Cortex of kidney (tissue), 1 donor: ENCODE measurements at places on chromosomes 6 and 20.

DNA sequence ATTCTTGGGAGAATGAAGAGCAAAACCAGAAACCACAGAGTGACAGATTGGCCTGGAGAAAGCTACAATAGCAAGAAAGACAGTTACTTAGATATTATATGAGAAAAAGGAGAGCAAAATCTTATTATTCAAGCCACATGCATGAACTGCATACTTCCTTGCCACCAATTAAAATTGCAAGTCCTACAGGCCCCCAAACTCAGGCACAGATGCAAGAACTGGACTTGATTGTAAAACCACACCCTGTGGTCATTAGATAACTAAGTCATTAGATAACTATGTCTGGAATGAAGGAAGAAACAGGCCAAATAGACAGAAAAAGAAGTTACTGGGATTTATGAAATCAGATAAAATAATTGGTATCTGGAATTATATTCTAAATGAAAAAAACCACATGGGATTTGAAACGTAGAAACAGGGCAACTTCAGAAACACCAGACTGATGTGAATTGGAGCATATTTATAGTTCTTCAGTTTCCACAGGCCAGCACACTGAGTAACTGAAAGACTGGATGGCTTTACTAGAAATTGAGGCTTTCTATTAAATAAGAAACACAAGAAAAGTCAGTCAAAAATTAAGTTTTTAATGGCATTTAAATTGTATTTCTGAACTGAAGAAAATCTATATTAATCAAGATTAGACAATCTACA, 49.4 kb upstream of the CARMIL1 start:
- no peak for DNase-seq

DNA sequence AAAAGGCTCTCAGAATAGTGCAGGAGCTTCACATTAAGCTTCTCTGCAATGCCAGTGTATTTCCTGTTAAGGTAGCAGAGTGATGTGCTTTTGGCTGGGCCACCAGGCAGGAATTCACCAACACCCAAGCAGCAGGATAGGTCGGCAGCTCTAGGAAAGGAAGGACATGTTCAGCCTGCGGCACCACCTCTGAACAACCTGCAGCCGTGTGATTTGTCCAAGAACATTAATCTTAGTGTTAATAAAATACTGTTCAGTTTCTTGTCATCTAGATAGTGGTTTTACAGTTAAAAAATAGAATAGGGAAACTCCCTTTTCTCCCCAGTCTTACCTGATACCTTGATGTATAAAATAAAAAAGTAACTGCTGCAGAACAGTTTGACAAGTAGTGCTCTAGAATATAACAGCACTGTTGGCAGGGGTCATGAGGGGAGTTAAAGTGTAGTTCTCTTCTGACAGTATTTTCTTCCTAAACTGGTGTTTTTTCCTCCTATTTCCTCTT, 18.8 kb downstream of the ZNF292 start:
- DNase-seq = no peak

- DNase-seq = no peak
Measured at GRCh38 chr6:74879234-74879633, 326.6 kb downstream of the COL12A1 start.

GRCh38 chr20:701401-702129, 26.0 kb upstream of the SCRT2 start:
- DNase-seq = no peak

DNA sequence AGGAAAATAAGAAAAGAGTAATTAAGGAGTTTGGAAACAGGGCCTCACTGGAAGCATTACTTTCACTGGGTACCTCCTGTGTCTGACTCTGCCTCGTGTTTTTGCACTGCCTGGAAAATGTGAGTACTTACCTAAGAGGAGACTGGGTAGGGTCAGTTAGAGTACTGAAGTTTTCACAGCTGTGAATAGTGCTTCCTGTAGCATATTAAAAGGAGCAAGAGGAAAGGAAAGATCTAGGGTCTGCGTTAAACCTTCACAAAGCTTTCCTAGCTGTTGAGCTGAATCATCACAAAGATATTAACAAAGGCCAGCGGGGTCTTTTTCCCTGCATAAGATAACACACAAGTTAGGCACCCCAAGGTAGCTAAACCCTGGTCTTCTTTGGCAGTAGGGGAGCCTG, 82.3 kb downstream of the MLIP start:
- no peak for DNase-seq

GRCh38 chr20:30489614-30490003, 767.9 kb upstream of the DEFB115 start:
- no peak for DNase-seq

- DNase-seq = no peak
Measured at GRCh38 chr6:42898891-42899361, 16.9 kb upstream of the PTCRA start.

- DNase-seq = no peak
Measured at GRCh38 chr20:50304923-50305635, 114.4 kb downstream of the CEBPB start.

DNA sequence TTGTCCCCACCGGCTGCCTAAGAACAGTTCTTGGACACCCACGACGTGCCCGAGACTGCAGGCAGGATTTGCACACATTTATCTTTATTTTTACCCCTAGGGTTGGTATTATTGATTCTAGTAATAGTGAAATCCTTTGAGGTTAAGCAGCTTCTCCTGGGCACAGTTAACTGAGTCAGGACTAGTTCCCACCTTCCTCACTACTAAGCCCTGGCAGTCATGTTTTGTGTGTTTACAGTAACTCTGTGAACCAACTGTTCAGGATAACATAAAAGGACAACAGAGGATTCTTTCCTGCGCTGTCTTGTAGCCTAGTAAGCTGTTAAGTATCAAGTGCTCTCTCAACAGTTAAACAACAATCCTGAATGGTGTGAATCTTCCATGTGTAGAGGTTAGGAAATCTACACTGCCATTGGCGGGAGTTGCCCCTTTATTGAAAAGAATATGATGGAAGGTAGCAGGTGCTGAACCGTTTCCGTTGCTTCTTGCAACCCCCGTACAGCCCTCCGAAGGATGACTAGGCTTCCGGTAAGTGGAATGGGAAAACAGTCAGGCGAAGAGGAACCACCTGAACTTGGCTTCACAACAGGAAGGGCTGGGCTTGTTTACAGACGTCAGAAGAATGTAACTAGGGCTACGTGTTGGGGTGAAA, 979 bp upstream of the SOD2 start:
- no peak for DNase-seq

DNA sequence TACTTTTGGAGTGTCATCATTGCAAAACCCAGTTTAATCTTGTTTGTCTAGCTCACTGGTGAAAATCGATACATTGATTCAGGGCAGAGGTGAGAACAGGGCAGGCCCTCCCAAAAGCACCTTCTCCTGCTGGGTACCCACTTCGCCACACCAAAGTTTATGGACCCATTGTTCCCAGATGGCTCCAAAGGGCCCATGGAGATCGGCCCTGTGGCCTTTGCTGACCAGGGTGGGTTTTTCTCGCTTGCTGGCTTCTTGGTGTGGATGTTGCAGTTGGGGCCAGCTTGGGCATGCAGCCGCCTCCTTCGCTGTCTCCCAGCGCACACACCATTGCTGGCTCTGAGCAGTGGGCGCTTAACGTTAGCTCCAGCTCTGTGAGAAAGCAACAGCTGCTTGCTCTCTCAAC, 178.1 kb upstream of the PDE10A start:
- DNase-seq = no peak

DNA sequence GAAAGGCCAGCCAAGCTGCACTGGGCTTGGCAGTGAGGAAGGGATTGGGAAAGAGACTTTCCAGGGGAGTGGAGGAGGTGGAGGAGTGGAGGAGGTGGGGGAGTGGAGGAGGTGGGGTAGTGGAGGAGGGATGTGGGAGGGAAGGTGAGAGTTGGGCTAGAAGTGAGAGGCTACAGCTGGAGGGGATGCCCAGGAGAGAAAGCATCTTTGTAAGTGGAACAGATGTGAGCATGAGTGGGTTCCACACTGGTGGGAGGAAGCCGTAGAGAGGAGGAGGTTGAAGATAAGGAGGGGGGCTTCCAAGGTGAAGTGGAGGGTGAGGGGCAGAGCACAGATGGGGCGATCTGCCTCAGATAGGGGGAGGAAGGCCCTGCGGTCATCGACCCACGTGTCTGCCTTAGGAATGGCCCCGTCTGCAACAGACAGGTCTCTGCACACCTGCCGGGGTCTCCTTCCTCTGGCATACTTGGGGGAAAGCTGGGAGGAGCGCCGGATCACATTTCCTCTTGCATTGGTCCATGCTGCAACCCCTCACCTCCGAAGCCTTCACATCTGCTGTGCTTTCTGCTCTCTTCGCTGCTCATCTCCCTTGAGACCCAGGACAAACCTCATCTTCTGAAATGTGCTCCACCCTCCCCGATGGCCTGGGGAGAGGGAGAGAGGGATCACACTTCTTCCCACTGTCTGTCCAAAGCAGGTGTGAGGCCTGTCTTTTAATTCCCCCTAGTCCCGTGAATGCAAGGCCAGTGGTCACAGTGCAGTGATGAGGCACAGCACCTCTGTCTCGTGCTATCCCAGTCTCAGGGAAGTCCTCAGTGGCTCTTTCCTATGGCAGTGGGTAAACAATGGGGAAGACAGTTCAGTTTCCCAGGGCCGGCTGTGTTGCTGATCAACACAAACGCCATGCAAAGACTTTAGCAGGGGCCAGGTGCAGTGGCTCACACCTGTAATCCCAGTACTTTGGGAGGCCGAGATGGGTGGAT, 48.6 kb upstream of the SNX9 start:
- DNase-seq = no peak

GRCh38 chr6:45756606-45757005, 259.1 kb downstream of the CLIC5 start:
- DNase-seq = no peak

GRCh38 chr20:37822141-37822601, 80.8 kb upstream of the VSTM2L start:
- no peak for DNase-seq

DNA sequence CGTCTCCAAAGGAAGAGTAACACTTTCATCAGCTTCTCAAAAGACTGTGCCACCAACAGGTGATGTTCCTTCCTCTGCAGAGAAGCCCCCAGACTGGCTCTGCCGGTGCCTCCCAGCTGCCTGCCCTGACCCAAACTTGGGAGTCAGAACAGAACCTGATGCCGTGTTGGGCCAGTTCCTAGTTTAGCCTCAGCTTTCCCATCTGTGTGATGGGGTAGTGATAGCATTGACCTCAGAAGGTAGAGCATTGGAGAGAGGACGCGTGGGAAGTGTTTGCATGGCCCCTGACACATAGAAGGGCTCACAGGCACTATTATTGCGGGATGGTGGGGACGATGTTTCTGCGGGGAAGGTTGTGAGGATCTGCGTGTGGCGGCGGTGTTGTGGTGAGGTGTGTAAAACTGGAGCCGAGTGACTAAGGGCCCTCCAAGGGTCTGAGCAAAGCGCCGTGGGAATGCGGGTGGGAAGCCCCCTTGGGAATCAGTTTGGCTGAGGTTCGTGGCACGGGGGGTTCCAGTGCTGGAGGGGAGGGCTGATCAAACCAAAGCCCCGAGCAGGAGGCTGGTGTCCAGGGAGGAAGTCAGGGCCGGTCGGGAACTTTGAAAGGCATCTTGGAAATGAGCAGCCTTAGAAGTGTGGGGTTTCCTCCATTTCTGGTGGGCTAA, 1.7 kb downstream of the NTSR1 start:
- DNase-seq = no peak

DNA sequence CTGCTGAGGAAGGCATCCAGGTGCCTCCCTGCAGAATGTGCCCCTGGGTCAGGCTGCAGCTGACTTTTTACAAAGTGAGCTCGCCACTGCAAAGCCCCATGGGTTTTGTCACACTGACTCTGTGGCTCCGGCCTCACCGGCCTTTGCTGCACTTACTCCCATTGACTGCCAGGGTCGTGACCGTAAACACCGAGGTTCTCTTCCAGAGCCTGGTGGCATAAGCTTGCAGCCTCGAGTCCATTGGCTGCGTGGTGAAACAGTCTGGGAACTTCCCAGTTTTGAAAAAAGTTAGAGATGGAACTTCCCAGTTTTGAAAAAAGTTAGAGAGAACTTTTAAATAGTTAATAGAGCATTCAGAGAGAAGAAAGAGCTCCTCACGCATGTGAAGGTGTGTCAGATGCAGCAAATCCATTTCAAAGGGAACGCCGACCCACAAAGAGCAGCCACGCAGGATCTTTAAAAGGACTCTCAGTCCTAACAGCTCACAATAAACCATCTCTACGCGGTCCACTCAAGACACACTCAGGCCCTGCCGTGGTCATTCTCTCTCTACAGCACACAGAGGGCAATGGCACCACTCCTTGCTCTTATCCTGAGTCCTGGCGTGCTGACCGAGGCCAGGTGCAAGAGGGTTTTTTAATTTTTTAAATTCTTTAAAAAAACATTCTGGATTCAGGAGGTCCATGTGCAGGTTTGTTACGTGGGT, 12.8 kb downstream of the RAMACL start:
- no peak for DNase-seq

DNA sequence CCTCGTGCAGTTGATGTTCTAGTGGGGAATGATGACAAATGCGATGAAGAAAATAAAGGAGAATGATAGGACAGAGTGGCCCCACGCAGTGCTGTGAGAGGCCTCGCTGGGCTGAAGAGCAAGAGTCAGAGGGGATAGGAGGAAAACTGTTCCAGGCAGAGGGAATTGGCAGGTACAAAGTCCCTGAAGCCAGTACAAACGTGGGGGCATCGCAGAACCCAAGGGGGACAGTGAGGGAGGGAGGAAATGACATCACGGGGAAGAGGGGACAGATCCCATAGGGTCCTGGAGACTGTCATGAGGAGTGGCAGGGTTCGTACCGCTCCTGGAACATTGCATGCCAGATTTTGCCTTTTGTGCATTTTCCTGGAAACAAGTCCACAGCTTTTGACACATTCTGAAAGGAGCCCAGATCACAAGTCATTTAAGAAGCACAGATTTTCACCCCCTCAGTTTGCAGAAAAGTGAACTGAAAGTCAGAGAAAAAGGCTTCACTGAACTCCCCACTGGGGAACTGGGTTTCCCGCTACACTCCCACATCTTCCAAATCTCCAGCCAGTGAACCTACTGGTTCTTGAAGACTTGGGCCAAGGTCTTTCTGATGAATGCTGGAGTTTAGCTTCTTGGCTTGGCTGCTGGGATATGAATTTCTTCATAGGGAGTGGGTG, 77.0 kb downstream of the SULF2 start:
- no peak for DNase-seq

DNA sequence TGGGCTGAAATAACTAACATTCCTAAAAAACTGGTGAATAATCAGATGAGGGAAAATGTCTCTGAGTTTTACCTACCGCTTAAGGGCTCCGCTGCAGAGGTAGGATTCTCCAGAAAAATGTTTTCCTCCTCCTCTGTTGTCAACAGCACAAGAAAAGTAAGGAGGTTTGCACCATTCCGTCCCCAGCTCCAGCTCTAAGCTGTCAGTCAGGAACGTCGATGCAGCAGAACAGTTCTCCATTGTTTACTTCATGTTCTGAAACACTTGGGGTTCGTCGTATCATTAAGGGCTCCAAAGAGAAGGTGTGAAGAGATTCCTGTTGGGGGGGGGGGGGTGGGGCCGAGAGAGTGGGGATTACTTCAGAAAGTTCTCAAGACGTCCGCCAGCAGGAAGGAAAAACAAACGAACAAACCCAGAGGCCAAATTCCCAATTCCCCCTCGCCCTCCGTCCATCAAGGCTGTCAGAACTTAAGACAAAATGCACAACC, 734 bp downstream of the MMS22L start:
- no peak for DNase-seq

GRCh38 chr20:416950-417800, 9.1 kb downstream of the RBCK1 start:
- DNase-seq = no peak

- no peak for DNase-seq
Measured at GRCh38 chr20:50870561-50871161, 60.6 kb downstream of the ADNP start.

GRCh38 chr6:18343741-18344140, 43.4 kb upstream of the RNF144B start:
- DNase-seq = no peak
